ENCODE measurements at places on chromosomes 1 and 21.
A peak's percentile ranks its signal among the peaks of the same experiment; 100 is the strongest.

DNA sequence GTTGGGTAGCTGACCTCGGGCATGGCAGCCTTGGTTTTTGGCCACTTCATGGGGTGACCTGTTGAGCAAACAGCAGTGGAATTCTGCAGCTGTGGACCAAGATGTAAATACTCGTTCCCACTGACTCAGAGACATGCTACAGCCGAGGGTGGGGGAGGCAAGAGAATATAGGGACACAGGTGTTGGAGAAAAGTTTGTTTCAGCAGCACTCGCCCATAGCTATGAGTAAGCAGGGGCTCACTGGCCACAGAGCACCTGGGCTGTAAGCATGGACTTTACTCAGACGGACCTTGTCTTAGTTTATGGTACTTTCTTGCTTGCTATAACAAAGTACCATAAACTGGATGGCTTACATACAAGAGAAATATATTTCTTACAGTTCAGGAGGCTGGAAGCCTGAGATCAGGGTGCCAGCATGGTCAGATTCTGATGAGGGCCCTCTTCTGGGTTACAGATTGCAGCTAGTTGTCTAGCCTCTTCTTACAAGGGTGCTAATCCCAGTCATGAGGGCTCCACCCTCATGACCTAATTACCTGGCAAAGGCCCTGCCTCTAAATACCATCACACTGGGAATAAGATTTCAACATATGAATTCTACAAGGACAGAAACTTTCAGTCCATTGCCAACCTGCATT is 437.2 kb upstream of the DAB1 start:
- no peak for DNase-seq

DNA sequence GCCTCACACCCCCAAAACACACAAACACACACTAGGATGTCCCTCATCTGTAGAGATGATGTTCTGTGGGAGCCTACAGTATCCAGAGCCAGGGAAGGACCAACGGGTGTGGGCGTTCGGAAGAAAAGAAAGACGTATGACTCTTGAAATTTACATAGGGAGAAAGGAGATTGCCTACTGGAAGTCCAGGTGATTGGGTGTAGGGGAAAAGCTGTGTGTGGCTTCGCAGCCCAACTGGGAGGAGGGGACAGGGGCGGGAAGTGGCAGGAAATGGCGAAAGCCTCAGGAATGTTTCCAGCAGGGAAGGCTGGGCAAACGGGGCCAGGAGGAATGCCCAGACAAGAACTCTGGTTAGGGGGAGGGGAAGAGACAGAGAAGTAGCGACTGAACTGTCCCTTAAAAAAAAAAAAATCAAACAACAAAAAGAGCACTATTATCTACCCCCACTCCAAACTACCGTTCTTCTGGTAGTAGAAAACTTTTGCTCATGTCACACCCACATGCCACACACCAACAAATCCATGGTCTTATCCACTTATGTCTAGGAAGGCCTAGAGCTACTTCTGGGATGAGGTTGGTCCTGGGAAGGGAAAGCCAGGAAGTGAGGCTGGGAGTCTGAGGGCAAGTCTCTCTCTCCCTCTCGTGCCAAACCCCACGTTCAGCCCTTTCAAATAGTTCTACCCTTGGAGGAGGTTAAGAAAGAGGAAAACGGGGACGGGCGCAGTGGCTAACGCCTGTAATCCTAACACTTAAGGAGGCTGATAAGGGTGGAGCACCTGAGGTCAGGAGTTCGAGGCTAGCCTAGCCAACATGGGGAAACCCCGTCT is 1.8 kb upstream of the CKS1B start:
- no peak for DNase-seq

- DNase-seq: no peak
These were observed 4.8 kb upstream of the PTTG1IP start for GRCh38 chr21:44878053-44878982.

DNA sequence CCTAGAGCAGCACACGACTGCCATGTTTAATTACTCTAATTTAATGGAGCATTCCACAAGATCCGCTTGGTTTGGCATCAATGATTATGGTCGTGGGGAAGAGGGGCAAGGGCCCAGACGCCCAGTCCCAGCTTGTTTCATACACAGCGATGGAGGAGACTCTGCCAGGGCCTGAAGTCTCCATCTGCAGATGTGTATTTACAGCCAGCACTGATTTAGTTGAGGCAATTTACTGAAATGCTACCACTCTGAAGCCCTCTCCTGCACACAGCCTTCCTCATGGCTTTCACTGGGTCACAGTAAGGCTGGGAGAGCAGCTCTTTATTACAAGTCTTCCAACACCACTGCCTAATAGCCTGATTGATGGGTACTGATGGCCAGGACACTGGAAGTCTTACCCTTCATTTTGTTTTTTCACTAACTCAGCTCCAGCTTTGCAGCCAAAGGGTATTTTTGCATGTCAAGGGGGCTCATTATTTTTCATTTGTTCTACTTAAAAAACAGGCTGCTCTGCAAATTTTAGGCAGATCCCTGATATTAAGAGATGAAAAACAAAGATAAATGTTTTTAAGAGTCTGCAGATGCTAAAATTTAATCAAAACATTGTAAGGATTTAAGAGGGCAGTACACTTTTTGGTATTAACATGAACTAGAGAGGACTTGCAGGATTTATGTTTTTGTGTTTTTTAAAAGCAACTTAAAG is 236.3 kb downstream of the SIPA1L2 start:
- DNase-seq: no peak

DNA sequence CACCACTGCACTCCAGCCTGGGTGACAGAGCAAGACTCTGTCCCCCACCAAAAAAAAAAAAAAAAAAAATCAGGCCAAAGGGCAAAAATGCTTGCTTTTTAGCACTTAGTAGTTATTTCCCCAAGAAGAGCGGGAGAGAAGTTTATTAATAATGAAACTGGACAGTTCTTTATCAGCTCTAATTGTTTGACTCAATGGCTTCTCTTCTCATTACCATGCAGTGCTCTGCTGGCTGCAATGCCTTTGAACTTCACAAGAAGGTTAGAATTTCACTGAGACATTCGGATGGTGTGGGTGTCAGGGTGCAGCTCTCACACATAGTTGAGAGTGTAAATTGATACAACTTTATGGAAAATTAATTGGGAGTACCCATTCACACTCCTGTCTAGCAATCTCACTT is 63.7 kb downstream of the EDARADD start:
- peak; percentile 57 for DNase-seq

GRCh38 chr1:186308264-186309060 is 66.6 kb downstream of the TPR start:
- DNase-seq: no peak

DNA sequence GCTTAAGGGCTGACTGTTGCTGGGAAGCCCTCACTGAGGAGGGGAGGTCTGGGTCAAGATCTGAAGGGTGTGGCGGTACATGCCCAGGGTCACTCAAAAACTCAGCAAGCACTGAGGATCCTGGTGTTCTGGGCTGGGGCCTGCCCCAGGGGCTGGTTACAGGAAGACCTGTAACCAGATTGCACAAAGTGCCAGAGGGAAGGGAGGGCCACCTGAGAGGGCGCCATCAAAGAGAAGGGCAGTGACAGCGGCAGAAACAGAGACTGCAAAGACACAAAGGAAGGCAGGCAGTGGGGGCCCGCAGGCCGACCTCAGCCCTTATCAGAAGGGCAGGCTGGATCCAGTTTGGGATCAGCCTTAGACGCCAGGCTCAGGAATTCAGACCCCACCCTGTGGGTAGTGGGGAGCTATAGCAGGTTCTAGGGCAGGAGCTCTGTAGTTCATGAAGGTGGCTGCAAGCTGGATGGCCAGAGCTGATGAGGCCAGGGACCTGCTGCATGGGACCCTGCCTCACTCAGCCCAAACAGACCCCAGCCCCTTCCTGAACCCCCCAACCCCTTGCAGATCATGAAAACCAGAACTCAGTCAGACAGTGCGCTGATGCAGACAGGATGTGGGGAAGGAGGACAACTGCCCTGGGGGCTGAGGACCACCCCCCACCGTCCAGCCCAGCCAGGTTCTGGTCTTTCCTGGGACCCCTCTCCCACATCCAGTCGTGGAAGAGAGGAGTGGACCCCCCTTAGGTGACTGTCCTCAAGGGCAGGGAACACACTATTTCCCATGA is 3.9 kb downstream of the SH2D5 start:
- DNase-seq: peak; percentile 17

DNA sequence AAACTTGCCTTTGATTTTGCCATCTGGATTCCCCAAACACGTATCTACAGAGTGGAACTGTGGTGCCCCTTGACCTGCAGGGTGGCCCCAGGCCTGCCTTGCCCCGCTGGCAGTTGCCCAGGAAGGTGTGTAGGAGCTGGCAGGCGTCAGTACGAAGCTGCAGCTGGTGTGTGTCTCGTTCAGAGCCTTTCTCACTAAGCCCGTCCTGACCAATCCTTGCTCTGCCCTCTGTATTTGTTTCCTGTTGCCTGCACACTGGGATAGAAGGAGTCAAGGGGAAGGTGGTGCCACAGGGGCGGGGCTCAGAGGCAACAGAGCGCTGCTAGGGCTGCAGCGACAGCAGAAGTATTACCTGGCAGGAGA is 5.2 kb upstream of the VSIG8 start:
- DNase-seq: no peak

- DNase-seq: no peak
These were observed 69.8 kb upstream of the HAO2 start for GRCh38 chr1:119298687-119299303.

- DNase-seq: no peak
These were observed 20.2 kb downstream of the SDC3 start for GRCh38 chr1:30888391-30888790.

GRCh38 chr1:22625262-22625925 is 11.0 kb upstream of the C1QA start:
- no peak for DNase-seq

DNA sequence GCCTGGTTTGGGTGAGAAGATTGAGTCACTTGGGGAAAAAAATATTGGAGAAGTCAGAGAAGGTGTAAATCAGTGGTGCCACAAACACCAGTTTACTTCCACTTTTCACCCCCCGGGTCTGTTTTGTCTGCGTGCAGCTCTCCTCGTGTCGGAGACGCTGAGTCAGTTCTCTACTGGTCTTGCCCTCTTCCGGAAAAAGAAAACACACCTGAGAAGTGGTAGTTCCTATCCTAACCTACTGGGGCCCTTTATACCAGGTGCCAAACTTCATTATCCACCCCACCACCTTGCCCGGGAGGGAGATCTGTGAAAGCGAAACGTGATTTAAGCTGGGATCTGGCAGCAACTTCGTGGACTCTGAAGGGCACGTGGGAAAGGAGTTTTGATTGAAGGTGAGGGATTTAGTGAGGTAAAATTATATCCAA is 855 bp upstream of the IVNS1ABP start:
- DNase-seq: peak; percentile 58

GRCh38 chr1:42924082-42924850 is 34.4 kb downstream of the SLC2A1 start:
- peak; percentile 95 for DNase-seq

DNA sequence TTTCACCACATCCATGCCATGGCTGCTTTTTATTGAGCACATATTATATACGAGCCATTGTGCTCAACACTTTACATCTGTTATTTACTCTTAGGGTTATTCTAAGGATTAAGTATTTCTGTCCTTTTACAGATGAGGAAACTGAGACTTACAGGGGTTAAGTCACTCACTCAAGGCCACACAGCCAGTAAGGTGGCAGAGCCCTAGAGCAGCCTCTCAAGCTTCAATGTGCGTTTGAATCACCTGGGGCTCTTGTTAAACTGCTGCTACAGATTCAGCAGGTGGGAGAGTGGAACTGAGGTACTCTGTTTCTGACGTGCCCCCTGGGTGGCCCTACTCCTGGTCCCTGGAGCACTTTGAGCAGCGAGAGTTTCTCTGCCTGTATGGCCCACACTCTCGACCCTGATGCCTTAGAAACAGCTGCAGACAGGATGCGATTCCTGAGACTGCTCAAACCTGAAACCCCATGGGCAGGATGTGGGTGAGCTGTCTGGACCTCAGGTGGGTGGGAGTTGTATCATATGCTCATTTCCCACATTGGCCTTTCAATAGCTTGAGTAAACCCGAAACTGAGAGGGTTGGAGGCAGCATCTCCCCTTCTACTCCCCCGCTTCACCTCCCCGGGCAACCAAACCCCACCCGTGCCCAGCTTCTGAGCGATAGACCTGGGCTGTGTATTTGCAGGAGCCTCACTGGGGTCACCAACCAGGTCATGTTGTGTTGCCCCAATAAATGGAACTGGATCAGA is 59.3 kb downstream of the MAN1C1 start:
- peak; percentile 72 for DNase-seq

GRCh38 chr1:154941333-154942013 is 5.0 kb upstream of the PMVK start:
- no peak for DNase-seq

DNA sequence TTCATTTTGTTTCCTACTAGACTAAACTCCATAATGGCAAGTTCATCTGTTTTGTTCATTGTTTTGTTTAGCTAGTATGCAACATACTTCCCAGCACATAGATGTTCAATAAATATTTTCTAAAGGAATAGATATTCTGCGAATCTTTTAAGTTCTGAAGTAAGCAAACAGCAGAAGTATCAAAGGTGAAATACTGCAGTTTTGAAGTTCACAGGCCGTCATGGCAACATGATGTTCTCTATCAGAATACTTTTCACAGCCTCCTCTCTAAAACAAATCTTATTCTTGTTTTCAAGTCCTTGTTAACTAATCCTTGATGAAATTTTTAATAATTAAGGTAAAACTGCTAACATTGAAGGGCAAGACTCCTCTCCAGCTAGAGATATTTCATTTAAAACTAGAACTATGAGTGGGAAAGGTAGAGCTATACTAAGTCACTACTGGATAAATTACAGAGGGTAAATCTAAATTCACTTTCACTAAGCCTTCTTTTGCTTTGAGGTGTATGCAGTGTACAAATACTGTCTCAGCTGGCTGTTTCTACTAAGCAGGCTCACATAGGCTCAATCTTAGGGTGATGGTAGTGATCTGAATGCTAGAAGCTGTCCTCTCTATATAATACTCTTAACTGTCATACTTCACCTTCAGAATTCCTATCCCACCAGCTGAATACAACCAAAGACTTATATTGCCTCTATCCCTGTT is 96.7 kb downstream of the ZZZ3 start:
- DNase-seq: no peak

DNA sequence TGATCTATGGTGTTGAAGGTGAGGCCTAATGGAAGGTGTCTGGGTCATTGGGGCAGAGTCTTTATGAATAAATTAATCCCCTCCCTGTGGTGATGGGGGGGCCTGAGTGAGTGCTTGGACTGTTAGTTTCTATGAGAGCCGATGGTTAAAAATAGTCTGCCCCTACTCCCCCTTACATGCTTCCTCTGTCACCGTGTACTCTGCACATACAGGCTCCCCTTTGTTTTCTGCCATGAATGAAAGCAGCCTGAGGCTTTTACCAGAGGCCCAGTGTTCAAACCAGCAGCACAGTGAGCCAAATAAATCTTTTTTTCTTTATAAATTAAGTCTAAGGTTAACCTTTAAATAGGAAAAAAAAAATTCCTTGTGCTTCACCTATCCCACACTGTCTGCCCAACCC is 657.0 kb downstream of the AMY1C start:
- no peak for DNase-seq

GRCh38 chr1:229164836-229165735 is 105.8 kb upstream of the RAB4A start:
- DNase-seq: no peak
